ENCODE measurements at places on chromosomes 5 and 9.

DNA sequence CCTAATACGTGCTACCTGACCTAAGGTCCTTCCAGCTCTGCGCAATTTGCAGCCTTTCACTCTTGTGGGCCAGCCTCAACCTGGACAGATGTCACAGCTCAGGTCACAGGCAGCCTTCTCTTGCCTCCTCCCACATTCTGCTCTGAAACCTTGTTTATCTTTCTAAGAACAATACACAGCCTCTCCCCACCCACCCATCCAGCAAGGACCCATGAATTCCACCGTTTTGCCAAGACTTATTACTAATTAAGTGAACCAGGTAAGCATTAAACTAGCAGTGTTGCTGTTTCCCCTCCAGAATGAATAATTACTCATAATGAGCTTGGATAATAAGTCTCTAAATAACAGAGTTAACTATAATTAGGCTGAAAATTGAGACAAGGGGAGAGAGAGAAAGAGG lies 11.0 kb downstream of the FABP6 start:
- no peak for DNase-seq

DNA sequence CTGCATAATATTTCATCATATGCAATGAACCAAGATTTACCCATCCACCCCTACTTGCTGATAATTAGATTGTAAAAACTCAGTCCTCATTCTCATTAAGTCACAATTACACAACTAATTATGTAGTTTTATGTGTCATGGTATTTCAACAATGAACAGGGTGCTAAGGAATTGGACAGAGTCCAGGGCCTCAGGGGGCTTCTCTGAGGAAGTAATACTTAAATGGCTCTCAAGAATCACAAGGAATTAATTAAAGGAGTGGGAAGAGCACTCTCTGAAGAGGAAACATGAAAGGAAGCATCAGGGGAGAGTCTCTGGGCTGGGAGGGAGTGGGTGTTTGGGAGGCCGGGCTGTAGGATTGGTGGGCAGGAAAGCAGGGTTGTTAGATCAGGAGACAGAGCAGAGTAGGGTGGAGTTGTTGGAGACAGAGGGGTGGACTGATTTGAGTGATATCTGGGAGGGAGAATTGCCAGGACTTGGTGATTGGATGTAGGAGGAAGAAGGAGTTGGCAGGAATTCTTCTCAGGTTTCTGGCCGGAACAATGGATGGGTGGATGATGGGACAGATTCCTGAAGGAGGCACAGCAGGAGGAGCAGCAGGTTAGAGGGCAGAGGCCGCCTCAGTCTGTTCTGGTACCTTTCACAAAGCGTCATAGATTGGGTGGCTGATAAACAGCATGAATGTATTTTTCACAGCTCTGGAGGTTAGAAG lies 23.0 kb upstream of the NSG2 start:
- DNase-seq, result no peak

- peak; percentile 89 for DNase-seq
These were observed 52.3 kb downstream of the PSD2 start for GRCh38 chr5:139847790-139848507.

DNA sequence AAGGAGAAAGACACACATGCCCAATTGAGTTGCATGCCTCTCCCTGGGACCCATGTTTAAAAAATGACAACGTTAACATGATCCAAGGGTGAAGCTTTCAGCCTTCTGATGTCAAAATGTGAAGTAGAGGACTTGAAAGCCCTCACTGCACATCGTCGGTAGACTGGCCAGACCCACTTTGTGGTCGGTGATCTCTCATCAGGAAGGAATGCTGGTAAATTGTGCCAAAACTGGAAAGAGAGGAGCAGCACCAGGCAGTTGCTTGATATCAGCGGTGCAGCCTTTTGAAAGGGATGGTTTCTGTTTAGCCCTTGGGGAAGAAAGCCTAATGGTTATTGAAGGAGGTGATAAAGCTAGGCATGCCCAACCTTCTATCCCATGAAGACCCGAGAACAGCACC lies 125.3 kb upstream of the MARCHF11 start:
- no peak for DNase-seq

DNA sequence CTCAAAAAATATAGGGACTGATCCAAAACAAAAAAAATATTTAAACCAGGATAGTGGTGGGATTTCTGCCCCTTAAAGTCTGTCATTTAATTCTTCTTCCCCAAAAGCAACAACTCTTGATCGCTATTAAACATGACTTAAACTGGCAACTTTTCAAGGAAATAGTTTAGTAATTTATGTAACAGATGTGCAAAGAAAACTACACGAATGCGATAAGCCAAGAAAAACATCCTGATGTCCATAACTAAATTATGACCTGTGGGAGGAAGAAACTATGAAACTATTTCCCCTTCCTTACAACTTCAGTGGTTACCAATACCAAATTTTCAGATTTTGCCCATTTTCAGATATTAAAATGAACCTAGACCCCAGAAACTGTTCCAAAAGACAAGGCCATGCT lies 31.5 kb downstream of the CLINT1 start:
- no peak for DNase-seq

- DNase-seq, result no peak
These were observed 9.3 kb downstream of the SH3RF2 start for GRCh38 chr5:145945620-145946111.

DNA sequence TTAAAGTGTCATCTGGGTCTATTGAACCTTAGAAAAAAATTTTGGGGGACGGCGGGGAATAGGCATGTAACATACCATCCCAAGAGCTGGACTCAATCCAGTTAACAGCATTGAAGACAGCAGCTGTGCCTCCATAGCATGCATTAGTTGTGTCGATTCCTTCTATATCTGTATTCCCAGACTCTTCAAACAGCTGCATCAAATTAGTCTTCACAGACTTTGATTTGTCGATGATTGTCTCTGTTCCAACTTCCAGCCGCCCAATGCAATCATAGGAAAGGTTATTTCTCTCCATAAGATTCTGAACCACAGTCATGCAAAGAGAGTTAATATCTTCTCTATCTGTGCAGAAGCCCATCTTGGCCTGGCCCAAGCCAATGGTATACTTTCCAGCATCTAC lies 14.8 kb downstream of the HMGCS1 start:
- DNase-seq, result no peak

GRCh38 chr9:114212826-114213225 lies 57.5 kb downstream of the COL27A1 start:
- DNase-seq, result no peak

DNA sequence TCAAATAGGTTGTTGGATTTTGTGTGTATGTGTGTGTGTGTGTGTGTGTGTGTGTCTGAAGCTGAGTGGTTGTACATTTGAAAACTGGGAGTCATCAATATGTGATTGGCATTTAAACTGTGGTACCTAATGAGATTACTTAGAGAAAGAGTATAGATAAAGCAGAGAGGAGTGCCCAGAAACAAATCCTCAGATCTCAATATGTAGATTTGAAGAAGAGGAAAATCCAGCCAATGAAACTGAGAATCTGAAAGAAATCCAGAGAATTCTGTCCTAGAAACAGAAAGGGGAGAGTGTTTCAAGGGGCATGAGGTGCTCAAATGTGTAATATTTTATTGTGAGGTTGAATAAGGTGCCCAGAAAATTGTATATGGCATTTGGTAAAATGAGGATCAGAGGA lies 66.2 kb downstream of the CCDC192 start:
- no peak for DNase-seq

GRCh38 chr5:9316733-9317132 lies 229.1 kb downstream of the SEMA5A start:
- DNase-seq, result no peak

GRCh38 chr5:169979871-169980270 lies 424 bp downstream of the INSYN2B start:
- no peak for DNase-seq

- no peak for DNase-seq
These were observed 522.1 kb downstream of the CCDC171 start for GRCh38 chr9:16074963-16075362.

DNA sequence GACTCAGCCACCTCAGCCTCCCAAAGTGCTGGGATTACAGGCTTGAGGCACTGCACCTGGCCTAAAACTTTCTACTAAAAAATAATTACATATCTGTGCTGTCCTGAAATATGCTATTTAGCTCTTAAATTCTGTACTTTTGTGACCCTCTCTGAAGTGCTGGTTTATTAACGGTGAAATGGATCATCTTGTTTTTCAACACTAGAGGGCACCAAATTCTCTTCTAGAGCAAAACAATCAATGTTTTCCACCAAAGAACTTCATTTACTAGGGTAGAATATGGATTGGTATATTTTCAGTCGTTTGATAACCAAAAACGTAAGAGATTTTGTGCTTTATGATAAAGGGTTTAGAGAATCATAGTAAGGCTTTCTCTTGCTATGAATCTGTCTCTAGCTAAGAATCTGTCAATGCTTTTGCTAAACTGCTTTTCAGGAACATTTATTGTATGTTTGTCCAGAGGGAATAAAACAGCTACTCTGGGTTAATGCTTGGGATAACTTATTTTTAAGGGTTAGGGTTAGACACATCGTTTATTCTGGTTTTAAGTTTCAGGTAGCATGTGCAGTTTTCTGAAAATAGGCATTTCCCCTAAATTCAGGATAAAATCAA lies 63.6 kb downstream of the RNF180 start:
- DNase-seq, result no peak

DNA sequence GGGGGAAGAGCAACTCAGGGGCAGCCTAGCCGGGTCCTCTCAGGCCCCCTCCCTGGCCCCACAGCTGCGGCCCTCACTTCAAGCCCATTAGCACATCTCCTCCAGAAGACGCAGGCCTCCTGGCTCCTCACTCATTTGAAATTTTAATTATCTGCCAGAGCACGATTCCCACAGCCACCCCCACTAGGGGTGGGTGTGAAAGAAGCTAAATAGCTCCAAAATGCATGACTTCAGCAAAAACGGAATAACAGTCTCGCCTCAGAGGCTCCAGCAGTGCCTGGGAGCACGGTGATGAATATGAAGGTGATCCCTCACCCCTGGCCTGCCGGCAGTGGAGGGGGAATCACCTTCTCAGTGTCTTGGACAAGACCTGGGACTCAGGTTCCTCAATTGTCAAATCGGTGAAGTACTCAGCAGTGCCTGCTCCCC lies 61.1 kb upstream of the HRH2 start:
- DNase-seq, result no peak

DNA sequence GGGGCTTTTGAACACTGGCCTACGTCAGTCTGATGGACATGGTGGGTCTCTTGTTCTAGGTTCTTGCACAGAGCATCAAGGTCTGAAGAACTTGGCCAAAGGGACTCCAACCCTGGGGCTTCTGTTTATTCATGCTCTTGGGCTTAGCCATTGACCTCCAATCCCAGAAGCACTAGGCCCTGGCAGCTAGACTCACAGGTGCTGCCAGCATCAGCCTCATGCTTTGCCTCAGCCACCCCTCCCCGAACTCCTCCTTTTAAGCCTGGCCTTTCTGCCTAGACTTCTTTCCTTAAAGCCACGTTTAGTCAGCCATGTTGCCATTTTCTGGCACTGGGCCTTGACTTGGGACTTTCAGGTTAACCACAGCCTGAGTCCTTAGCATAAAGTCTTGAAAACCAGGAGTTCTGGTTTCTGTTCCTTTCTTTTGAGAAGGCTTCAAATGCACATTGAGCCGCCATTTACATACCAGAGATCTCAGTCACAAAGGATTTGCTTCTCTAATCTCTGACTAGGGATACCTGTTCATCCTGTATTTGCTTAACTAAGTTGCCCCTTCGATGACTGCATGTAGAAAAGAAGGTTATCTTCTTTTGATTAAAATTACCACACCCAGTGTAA lies 54.7 kb downstream of the ANGPTL2 start:
- no peak for DNase-seq

- no peak for DNase-seq
These were observed 114.4 kb downstream of the TENT4A start for GRCh38 chr5:6827526-6828219.

GRCh38 chr5:52705720-52706119 lies 82.0 kb upstream of the ITGA1 start:
- DNase-seq, result no peak
